ENCODE measurements at places on chromosomes 4 and X.

DNA sequence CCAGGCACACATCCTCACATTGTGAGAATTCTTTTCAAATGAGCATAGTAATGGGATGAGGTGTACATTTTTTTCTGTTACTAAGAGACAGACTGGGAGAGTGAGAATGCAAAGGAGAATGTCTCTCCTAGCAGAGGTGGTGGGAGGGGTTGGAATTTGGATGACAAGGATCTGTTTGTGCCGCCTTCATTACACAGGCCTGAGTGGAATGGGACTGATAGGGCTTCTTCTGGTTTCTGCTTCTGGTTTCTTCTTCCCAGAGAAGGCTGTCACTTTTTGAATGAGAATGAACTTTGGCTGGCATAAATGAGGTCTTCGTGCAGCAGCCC is 55.4 kb downstream of the C4orf51 start:
- DNase-seq: no peak

GRCh38 chr4:119103263-119103662 is 32.4 kb upstream of the MYOZ2 start:
- no peak for DNase-seq

DNA sequence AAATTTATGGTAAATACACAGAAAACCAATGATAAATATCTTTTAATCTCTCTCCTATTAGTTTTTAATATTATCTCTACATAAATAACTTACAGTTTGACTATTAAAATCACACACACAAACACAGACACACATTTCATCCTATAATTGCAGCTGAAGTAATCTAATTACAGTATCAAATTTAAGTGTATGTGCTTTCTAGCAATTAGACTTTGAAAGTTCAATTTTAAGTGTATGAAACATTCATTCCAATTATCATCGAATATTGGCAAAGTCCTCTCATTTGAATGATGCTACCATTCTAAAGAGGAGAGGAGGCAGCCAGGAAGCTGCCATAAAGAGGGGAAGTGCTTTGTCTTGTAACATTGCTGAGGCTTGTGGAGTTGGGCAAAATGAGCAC is 221.2 kb upstream of the PABPC4L start:
- DNase-seq: no peak

DNA sequence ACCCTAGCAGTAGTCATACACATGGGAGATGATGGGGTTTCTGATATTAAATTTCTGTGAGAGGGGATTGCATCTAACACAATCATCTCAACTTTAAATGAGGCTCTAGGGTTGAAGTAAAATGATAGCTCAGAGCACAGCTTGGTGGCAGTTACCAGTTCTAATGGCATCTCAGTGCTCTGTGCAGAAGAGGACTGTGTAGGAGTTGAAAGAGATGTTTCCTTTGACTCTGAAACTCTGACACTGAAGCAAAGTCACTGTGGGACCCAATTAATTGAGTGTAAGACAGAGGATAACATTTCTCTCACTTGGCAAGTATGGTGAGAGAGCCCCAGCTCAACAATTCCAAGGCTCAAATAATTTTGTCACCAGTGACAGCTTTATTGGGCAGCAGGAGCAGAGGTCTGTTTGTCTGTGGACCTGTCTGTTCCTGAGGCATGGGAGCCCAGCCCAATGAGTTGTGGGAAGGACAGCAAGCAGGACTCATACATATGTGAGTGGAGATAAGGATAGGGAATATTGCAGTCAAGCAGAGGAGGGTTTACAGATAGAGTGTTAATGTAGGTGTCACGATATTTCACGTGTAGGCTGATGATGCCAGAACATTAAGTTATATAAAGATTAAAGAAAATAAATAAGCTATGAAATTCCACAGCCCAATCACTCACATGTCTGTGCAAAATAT is 76.7 kb upstream of the NAF1 start:
- DNase-seq: no peak

GRCh38 chr4:183507925-183508696 is 3.3 kb downstream of the ING2 start:
- DNase-seq: peak; percentile 54
